Heart right ventricle (tissue), 16 donors: ENCODE measurements at places on chromosomes 5 and 9. TPM values are rescaled to one million over a fixed set of nuclear protein-coding genes. Genes with fewer than 3 reads are reported as not detected.

The GPR151 gene
- not detected for polyA plus RNA-seq

The FOXI1 gene
- polyA plus RNA-seq, result not detected

The ADAMTS2 gene
- 7.3 TPM for polyA plus RNA-seq

The PRPF4 gene
- 5.3 TPM for polyA plus RNA-seq

The THG1L gene
- polyA plus RNA-seq, result 11.9 TPM

The RNF208 gene
- polyA plus RNA-seq, result 83.8 TPM

The LRRC19 gene
- not detected for polyA plus RNA-seq

The ADGRD2 gene
- polyA plus RNA-seq, result 0.03 TPM

The CDO1 gene
- polyA plus RNA-seq, result 4.7 TPM

The UAP1L1 gene
- 24.3 TPM for polyA plus RNA-seq

The IFNB1 gene
- not detected for polyA plus RNA-seq

The EFNA5 gene
- 9.1 TPM for polyA plus RNA-seq
